ENCODE measurements at places on chromosomes 2 and 18.

- no peak for DNase-seq
Measured at GRCh38 chr18:12028674-12029073, 47.4 kb downstream of the IMPA2 start.

DNA sequence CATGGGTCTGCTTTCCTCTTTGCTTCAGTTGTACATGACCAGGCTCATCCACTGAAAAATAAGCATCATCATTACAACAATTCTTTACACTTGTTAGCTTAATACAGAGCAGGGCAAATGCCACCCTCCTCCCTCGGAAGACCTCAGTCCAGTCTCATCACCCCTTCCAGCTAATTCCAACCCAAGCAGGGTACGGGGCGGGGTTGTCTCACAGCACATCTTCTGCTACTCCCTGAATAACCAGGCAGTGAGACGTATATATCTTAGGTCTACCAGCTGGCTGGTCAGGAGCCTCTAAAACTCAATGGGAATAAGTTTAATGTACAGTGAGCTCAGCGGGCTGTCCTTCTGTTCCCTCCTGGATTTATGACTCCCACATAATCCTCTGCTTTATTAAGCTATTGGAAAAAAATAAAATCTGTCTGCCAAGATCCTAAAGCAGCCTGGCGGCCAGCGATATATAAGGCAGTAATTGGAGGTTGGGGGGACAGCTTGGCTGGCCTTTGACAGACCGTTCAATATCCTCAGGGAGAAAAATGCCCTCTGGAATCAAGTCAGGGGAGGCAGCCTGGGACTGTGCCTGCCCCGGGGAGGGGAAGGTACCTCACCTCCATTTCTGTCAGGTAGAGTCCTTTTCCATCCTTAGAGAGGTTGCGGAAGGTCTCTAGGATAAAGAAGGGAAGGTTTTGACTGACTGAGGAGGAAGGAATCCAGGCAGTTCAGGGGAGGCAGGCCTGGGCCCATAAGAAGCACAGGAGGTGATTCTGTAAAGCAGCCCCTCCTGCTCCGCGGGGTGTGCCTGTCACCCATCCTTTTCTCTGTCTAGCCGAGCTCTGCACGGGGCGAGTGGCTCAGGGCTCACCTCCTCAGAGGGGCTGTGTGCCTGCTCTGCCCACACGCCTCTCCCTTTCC lies 76.3 kb downstream of the CAPN13 start:
- DNase-seq, result no peak

DNA sequence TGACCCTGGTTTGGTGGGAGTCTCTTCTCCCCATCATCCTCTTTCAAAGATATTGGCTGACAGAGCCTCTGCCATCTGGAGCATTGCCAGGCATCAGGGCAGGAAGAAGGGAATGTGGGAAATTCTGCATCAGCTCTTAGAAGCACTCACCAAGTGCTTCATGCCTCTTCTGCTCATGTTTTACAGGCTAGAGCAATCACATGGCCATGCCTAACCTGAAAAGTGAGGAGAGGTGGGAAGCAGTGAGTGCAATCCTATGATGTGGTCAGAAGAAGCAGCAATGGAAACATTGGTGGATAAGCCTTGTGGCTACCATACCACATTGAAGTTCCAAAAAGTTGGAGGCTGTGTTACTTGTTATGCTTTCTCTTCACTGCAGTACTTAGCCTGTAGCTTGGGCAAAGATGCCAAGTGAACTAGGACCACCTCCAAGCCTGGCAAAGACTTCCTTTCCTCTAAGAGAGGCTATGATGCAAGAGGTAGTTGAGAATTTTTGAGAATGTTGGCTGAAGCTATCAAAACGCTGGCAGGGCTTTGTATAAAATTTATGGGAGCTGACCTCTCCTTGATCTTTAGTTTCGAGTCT lies 64.1 kb downstream of the BCL2L11 start:
- no peak for DNase-seq

GRCh38 chr18:26307161-26307773 lies 81.0 kb downstream of the TAF4B start:
- DNase-seq, result peak; percentile 15

DNA sequence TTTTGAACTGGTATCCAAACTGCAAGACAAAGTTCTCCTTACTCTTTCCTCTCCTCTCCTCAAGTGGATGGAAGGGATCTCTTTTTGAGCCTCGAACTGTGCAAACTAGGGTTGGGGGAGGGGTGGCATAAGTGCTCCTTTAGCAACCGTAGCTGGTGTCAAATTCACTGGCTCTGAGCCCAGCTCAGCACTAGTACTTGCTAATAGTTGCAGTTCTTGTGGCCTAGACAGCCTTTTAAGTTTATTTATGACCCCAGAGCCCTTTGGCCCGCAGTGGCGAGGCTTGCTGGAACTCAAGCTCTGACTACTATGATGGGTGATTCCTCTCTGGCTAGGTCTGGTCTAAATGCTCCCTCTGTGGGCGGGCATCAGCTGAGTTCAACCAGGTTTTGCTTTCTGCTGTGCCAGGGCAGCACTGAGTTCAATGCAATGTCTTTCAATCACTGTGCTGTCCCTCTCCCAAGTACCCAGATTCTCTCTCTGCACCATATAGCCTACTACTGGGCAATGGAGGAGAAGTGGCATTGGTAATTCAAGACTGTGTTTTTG lies 528.4 kb upstream of the SYT4 start:
- no peak for DNase-seq
